ENCODE measurements at places on chromosomes 4 and X. TPM values are rescaled to one million over a fixed set of nuclear protein-coding genes. Genes with fewer than 3 reads are reported as not detected.

GRCh38 chr4:90127223-90127705 lies at the start of gene CCSER1:
TSS of gene CCSER1 (plus strand) at chr4:90127394.
- H3K4me1 ChIP-seq, result peaks cover 14% of the 10 kb centered on the region
- peak within 1 kb of the TSS; percentile 85 for H3K27ac ChIP-seq
- peak; percentile 69 for DNase-seq
- H3K27me3 ChIP-seq, result no peaks in the 10 kb centered on the region

DNA sequence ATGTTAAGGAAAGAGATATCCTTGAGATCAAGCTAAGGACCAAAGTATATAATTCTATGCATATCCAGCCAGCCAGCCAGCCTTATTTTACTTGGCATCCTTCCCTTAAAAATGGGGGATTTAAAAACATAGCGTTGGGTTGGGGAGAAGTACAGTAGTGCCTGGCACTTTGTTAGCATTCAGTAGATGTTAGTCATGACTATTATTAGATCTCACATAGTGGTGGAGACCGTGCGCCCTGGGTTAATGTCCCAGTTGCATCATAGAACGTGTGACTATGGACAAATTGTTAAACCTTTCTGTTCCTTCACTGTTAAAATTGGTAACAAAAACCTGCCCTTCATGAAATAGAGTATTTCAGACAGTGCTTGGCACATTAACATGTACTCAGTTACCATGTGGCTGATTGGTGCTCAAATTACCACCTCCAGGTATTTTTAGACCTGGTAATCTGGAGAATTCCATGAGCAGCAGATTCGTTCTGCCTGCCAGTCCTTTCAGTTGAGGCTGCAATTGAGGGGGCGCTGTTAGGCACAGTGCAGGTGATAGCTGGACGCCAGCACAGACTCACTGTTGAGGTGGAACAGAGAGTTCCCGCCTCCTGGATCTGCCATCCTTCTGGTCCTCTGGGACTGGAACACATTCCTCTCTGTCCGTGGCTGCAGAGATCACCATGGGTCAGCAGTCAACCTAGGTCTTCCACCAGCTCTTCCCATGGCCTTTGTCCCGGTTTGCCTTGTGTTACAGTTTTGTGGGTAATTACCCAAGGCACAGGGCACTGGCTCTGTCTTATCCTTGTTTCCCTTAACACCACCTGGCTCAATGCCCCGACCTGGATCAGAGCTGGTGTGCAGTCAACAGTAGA lies 31.7 kb downstream of the RBBP7 start:
- no peaks in the 10 kb centered on the region for H3K27me3 ChIP-seq
- H3K4me1 ChIP-seq, result peaks cover 12% of the 10 kb centered on the region
- peaks cover 23% of the 10 kb centered on the region for H3K36me3 ChIP-seq
- H3K4me3 ChIP-seq, result no peak overlapping the region
- H3K27ac ChIP-seq, result no peak overlapping the region

DNA sequence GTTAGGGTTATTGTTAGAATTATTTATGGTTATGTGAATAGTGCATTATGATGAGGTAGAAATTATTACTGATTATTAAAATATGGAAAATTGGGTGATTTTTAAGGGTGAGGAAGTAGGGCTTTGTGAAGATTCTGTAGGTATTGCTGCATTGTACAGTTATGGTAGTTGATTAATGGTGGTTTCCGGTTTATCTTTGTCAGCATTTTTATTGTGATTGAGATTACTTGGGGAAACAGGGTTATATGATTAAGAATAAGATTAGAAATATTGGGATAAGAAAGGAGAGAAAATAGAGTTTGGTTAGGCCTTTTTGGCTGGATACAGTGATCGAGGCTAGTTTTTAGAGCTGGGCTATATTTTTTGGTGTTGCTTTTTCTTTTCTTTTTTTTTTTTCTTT lies 8.6 kb upstream of the IGBP1 start:
- H3K4me3 ChIP-seq, result no peak overlapping the region
- peaks cover 16% of the 10 kb centered on the region for H3K4me1 ChIP-seq
- no peaks in the 10 kb centered on the region for H3K27me3 ChIP-seq
- DNase-seq, result no peak
- no peak overlapping the region for H3K27ac ChIP-seq

GRCh38 chrX:100731441-100732281 lies at the start of gene SYTL4:
TSS of gene SYTL4 (minus strand) at chrX:100732121. CDS start at chrX:100702037, 30,084 bp downstream.
- H3K27me3 ChIP-seq, result no peaks in the 10 kb centered on the region
- no peaks in the 10 kb centered on the region for H3K4me1 ChIP-seq
- peak within 1 kb of the TSS; percentile 92 for H3K4me3 ChIP-seq
- H3K36me3 ChIP-seq, result peaks cover 10% of the 10 kb centered on the region

Gene ARR3
- total RNA-seq, result not detected

Gene ALAS2
- total RNA-seq, result not detected

Data from Calu3 (cell line).